ENCODE measurements at places on chromosomes 12 and 14. TPM values are rescaled to one million over a fixed set of nuclear protein-coding genes. Genes with fewer than 3 reads are reported as not detected.

PPP1R36 gene
- total RNA-seq = 0.35 TPM

DEPDC4 gene
- total RNA-seq = not detected

BMAL2 gene
- 2.4 TPM for total RNA-seq

VRTN gene
- not detected for total RNA-seq

DAO gene
- total RNA-seq = not detected

CD4 gene
- total RNA-seq = not detected

GLIPR1L1 gene
- not detected for total RNA-seq

TCL1B gene
- not detected for total RNA-seq

PTCSC3 gene
- total RNA-seq = not detected

BRAP gene
- total RNA-seq = 17.7 TPM

KRT85 gene
- total RNA-seq = not detected

NPFF gene
- total RNA-seq = not detected

TAS2R20 gene
- 0.68 TPM for total RNA-seq

CMA1 gene
- not detected for total RNA-seq

TMBIM6 gene
- total RNA-seq = 315 TPM

Data from myocyte (in vitro differentiated cells).